Spinal cord (tissue), 10 donors: ENCODE measurements at places on chromosomes 7 and 10. TPM values are rescaled to one million over a fixed set of nuclear protein-coding genes. Genes with fewer than 3 reads are reported as not detected.

The GIMAP6 gene
- total RNA-seq: 24.8 TPM

The SPOCK2 gene
- total RNA-seq: 79.7 TPM

The LAMB1 gene
- total RNA-seq: 158 TPM

The ZNF425 gene
- 5.7 TPM for total RNA-seq

The SCRN1 gene
- 144 TPM for total RNA-seq

The TAS2R5 gene
- total RNA-seq: 3.5 TPM

The SH2D4B gene
- total RNA-seq: 0.20 TPM

The FAM25G gene
- total RNA-seq: not detected

The SLC16A12 gene
- total RNA-seq: 11.0 TPM

The ITPRID1 gene
- total RNA-seq: 0.11 TPM

DNA sequence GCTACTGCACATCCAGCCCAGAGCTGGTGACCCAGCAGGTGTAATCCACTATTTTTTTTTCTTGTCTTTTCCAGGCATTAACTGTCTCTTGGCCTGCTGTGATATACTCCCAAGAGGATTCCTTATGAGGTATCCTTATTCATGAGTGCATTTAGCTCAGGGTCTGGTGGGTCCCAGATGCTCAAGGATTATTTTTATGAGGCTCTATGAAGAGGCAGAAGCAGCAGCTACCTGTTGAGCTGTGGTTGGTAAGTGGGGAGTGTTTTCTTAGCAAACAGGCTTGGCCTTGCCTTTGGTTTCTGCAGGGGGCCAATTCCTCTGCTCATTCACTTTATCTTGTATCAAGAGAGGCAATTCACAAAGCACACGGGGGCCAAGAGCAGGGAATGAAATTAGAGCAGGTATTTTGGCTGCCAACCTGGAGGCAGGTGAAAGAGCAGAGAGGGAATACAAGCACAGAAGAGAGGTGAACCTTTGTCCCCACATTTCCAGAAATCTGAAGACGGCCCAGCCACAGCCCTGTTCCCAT, 221.6 kb downstream of the TMEM178B start:
- no peak for DNase-seq

DNA sequence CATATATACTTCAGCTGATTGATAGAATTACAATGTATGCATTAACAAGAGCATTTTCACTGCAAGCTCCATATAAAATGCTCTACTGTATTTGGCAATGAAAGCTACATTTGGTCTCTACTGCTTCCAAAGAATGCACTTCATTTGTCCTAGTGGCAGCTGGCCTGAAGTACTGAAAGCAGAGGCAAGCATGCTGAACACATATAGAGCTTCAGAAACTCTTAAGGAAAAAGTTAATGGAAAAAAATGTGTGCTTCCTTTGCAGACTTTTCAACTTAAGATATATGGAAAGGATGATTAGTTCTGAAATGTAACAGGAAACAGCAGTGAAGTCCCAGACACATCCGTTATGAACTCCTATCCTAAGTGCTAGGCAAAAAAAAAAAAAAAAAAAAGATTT, 537.1 kb upstream of the POM121L12 start:
- peak; percentile 67 for DNase-seq

DNA sequence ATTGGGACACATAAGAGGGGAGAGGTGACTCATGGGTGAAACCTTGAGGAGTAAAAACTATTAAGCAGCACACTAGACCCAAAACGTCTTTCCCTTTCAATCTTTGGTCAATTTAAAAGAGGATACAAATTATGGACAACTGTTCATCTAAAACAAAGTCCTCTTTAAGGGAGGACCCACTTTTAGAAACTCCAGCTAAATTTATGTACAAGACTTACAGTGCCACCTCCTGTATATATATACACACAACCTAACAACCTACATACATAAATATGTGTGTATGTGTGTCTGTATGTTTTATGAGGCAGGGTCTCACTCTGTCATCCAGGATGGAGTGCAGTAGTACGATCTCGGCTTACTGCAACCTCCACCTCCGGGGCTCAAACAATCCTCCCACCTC, 18.1 kb upstream of the ZC3HAV1 start:
- DNase-seq: no peak

GRCh38 chr10:6402349-6402709, 177.7 kb downstream of the PRKCQ start:
- DNase-seq: peak; percentile 55

DNA sequence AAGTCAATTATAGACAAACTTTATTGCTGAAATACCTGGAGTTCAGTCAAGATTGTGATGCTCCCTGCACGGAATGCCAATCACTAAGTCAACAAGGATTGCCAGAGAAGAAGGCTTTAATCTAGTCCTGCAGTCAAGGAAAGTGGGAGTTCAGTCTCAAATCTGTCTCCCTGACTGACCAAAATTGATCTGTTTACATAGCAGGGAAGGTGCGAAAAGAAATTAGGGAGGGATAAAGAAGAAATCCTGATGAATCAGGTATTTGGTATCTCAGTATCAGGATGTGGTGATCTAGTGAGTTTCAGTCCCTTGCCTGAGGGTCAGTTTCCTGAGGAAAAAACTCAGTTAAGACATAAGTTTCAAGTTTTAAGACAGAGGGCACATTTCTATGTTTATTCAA, 2.1 kb upstream of the AKR1D1 start:
- DNase-seq: no peak

DNA sequence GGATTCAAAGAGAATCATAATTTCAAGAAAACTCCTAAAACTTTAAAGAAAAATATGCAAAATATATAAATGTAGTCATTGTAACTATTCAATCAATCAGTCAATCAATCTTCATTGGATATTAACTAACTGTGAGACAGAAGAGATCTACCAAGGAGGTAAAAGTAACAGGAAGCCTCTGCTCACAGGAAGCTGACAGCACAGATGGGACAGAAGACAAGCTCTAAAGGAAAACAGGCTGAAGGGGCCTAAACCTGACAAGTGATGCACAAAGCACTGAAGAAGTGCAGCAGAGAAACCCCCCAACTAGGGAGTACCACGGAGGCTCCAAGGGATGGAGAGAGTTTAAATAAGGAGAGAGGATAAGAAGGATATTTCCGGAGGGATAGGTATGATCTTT, 173.0 kb downstream of the SKAP2 start:
- no peak for DNase-seq

DNA sequence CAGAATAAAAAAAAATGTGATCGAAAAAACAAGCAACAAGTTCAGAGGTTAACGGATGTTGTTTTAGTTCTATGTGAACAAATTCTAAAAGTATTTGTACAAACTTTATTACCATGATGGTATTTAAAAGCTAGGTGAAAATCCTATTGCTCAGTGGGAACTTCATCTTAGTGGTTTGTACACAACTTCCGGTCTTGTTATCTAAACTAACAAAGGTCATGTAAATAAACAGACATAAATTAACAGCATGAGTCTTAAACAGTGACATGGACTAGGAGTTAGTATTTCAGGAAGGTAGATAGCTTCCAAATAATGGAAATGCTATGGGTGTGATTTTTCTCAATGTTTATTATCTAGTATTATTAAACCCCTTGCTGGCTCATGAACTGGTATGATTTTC, 83.8 kb downstream of the SPAG6 start:
- no peak for DNase-seq

DNA sequence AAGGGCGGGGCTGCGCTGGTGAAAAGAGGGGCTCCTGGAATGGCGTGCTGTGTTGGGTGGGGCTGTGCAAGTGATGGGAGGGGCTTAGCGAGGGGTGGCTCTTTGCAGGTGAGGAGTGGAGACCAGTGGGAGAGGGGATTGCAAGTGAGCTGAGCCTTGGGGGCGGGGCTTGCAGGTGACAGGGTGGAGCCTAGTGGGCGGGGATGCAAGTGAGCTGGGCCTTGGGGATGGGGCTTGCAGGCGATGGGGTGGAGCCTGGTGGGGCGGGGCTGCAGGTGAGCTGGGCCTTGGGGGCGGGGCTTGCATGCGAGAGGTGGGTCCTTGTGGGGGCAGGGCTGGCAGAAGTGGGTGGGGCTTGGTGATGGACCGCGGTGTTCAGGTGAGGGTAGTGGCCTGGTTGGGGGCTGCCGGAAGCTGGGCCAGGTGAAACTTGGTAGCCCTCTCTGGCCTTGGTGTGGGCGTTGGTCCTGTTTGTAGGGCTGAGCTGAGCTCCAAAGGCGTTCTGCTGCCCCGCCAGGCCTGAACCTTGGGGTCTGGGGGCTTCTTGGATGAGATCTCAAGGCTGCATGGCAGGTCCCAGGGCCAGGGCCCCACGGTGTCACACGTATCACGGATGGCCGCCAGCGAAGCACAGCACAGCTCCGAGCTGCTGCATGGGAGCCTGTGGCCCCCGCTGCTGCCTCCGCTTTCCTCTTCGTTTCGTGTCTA, 743 bp upstream of the PITRM1 start:
- no peak for DNase-seq

DNA sequence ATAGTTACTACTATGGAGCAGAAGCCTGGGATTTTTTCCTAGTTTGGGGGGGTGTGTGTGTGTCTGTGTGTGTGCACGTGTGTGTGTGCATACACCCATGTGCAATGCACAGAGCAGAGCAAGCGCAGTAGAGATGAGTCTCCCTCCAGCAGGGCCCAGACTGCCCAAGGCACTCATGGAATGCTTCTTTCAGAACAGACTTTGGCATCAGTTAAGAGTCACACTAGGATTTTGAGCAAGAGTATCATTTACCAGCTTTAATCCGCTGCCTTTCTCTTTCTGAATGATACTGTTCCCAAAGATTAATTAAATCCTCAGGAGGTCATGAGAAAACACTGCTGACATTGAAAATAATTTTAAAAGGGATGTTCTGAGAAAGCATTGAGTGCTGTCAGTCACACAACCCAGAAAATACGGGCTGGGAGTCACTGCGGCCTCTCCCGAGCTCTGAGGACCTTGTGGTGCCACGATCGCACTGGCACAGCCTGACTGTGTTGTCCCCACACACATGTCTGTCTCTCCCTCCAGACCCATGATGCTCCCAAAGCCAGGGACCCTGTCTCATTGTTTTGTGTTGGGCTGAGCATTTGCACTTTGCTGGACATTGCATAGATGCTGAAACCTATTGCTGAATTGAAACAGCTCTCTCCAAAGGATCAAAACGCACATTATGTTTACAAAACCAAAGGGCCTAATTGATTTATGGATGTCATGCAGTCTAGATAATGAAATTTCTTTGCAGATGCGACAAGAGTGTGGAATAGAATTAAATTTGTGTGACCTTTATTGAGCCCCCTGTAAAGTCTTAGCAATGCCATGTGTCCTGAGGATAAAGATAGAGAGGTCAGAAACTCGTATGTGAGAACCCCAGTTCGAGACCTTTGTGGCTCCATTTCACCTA, 54.7 kb upstream of the FIGNL1 start:
- DNase-seq: no peak

DNA sequence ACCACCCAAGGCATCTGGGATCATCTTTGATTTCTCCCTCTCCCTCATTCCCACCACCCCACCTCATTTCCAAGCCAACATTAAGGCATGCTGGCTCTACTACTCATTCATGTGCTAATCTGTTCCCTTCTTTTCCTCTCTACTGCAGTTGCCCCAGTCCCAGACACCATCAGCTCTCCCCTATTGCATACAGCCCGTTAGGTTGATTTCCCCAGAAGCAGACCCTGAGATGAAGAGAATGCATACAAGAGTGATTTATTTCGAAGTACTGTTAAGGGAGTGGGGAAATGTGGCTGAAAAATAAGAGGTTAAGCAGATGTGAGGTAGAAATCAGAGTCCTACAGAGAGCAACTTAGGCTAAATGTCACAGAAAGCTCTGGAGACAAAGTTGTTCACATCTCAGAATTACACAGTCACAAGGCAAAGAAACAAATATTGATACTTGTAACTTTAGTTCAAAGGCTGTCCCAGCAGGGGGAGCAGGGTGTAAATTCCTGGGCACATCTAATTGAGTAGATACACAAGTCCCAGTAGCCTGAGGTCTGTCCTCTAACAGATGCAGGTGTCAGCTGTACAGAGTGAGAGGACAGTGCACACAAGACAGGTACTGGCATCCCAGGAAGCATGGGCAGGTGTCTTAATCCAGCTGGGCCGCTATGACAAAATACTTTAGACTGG, 20.9 kb downstream of the AKR1D1 start:
- DNase-seq: no peak

DNA sequence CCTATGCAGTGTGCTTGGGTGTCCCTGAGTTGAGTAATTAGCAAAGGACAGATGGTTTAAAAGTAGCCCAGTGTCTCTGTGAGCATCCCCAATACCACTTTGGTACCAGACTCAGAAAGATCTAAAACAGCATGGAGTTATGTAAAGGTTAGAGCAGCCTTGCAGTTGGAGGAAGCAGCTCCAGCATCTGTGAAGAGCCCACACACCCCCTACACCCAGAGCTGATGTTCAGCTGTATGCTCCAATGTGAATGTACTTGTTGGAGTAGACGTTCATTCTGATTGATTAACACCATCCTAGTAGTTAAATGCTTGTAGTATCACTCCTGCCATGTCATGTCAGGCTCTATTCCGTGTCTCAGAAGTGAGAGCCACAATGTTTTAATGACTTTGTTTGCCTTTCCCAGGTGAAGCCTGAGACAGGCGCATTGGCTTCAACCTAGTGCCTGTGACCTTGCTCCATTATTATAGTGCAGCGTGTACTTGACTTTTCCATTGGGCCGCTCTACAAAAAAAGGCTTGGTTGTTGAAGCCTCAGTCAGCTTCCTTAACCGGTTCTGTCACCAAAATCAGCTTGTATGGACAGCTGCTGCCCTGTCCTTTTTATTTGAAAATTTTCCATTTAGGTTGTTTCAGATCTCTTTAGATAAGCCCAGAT, 154.2 kb downstream of the LCOR start:
- DNase-seq: no peak

DNA sequence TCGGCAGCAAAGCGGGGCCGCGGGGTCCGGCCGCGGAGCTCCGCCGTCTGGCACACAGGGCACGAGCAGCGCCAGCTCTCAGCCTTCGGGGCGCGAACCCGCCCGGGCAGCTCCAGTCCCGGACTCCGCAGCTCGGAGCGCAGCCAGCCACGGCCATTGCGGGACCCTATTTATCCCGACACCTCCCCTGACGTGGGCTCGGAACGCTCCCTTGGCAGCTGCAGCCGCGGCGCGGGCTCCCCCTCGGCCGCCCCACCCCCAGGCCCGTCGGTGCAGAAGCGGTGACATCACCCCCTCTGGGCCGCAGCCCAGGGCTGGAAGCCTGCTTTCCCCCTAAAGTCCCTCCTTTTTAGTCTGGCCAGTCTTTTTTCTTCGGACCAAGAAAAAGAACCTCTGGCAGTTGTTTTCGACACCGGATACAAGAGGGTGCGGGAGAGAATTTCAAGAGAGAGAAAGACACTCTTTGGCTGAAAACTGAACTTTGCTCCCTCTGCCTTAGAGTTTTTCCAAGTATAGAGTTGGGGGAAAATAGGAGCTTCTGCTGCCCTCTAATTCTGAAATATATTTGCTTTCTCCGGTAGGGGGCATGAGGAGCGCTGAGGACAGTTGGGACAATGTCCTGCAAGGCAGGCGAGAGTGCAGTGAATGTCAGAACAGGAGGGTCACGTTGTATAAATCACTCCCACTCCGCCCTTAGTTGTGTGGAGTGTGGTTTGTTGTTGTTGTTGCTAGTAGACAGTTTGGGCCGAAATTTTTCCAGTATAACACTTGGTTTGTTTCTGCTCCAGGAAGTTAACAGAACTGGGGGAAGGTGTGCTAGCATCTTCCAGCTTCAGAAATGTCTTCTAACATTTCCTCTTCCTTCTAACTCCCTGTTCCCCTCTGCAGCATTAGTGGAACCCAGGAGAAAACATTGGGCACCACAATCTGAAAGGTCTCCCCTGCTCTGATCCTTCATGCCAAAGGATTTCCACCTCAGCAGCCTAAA, at the start of gene SFRP4:
Gene SFRP4, minus strand, starts transcription at position 145 of the 988 bp plus-strand sequence. CDS start 280 bp downstream, outside the sequence.
- DNase-seq: peak; percentile 63

- DNase-seq: no peak
Observed at GRCh38 chr7:159280008-159280407, 135.3 kb upstream of the VIPR2 start.

GRCh38 chr10:80966326-80966986, 428.8 kb downstream of the SH2D4B start:
- no peak for DNase-seq
